Stimulated activated CD8-positive, alpha-beta memory T cell treated with anti-CD3 and anti-CD28 coated beads, Interleukin-2, amount 100 ng/mL, for 1 hour (primary cell): ENCODE measurements at places on chromosomes 5 and 9.
A peak's percentile ranks its signal among the peaks of the same experiment; 100 is the strongest.

DNA sequence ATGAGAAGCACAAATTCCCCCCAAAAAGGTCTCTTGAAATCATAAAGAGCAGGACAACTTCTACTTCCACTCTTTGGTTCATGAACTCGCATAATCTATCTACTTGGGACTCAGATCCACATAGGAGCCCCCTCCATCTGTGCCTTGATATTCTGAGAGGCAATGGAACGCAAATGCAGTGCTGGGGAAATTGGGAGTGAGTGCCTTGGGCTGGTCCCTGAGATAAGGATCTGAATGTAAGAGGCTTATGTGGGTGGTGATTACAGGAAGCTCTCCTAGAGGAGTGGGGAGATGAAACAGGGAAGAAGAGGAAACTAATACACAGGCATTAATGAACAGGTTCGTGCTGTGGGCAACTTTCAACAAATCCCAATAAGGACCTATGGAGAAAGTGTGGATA, 285.6 kb downstream of the RASEF start:
- no peak for DNase-seq

GRCh38 chr5:132207778-132208177, 19.9 kb downstream of the P4HA2 start:
- no peak for DNase-seq

DNA sequence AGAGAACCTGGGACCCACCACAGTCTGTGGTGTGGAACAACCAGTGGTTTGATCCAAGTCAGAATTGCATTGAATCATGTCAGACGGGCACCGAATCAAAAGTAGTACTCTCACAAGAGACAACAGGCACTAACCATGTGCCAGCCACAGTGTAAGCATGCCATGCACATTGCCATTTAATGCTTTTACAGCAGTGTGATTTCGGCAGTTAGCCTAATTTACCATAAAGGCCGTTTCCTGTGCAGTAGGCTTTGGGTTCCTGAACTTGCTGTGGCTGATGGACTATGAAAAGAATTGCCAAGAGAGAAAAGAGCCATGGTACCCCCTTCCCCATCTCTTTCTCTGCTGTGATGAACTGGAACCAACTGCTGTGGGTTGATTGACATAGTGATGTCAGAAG, 540.6 kb downstream of the EBF1 start:
- no peak for DNase-seq

- no peak for DNase-seq
These were observed 52.0 kb upstream of the TJP2 start for GRCh38 chr9:69122082-69122548.

- DNase-seq: no peak
These were observed 310.4 kb upstream of the TRPC7 start for GRCh38 chr5:136675769-136676168.

DNA sequence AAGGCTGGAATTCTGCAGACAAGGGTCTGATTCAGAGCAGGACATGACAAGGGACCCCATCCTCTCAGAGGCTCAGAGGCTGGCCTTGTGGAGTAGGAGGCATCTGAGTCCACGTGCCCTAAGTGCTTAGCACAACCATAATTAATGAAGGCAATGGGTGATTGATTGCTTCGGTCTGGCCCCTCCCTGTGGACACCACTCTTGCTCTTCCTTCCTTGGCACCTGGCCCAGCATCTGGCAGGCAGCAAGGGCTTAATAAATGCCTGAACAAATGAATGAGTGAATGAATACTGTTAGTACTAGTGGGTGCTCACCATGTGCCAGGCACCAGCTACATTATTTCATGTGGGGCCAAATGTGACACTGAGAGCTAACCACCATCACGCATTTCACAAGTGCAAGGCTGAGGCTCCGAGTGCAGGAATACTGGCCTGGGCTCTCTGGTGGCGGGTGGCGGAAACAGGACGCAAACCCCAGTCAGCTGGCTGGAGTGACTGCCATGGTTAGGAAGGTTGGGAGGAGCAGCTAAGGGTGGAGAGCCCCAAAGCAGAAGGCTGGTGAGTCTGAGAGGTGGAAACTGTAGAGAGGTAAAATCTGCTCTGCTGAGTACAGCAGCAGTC, 53.6 kb downstream of the ASS1 start:
- no peak for DNase-seq

GRCh38 chr9:89661956-89662717, 57.3 kb downstream of the GADD45G start:
- no peak for DNase-seq

GRCh38 chr5:142143878-142144277, 35.3 kb downstream of the NDFIP1 start:
- DNase-seq: no peak

- peak; percentile 46 for DNase-seq
These were observed 3.7 kb upstream of the STXBP1 start for GRCh38 chr9:127608104-127608966.

GRCh38 chr5:64854855-64855254, 86.1 kb downstream of the CWC27 start:
- DNase-seq: no peak

DNA sequence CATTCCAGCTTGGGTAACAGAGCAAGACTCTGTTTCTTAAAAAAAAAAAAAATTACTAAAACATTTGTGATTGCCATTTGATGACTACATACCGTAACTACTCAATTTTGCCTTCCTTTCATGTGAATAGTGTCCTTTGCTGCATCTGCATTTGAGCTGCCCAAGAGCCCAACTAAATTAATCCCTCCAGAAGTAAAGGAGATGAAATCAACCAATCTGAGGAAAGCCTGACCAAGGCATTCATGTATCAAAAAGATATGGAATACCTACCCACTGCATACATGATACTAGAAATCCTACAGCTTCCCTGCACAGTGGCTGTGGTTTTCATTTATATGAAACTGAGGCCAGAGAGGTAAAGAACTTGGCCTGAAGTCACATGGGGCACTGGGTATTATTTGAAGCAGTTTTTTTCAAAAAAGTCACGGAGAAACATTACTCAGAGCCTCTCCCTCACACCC, 177.5 kb downstream of the AOPEP start:
- DNase-seq: no peak

DNA sequence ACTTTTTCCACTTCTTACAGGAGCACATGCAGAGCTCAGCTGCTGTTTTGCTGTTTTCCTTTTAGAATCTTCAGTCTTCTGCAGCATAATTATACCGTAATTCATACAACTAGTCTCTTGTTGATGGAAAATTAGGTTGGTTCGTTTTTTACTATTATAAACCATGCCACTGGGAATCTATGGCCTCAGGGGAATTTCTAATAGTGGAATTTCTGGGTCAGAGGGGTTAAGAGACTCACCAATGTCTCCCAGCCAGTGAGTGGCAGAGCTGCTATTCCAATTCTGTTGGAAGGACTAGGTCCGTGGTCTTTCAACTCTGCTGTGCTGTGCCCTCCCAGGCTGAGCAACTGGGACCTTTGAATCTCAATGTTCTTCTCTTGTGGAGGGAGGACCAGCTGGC, 282.5 kb downstream of the ZSWIM6 start:
- DNase-seq: no peak

- DNase-seq: no peak
These were observed 31.0 kb downstream of the TNFAIP8 start for GRCh38 chr5:119386596-119387344.

DNA sequence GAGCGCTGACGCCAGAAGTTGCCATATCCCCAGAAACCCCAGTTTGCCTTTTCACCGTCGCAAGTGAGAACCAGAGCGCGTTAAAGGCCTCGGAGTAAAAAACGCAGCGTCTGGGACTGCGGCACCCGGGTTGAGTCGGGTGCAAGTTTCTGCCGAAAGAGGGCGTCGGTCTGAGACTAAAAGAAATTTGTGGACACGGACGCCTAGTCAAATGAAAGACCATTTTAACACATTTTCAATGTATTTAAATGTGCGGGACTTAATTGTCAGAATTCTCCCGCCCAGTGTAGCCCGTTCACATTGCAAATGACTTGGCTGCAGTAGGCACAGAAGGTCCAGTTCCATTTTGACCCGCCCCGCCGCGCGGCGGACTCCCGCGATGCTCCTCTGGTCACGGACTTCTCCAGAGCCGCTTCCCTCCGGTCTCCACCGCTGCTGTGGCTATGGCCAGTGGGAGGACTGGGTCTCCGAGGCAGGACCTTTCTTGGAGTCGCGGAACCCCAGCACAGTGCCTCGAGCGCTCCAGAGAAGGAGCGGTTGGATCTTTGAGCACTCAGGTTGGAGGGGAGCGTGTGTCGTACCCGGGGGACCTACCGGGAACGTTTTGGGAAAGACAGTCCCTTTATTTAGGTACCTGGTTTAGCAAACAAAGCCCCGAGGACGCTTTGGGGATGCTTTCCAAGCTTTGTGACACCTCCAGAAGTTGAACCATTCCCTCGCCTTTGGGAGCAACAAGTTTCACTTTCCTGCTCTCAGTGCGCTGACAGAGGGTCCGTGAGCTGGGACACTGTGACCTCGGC, 1.2 kb upstream of the NPR3 start:
- DNase-seq: no peak

DNA sequence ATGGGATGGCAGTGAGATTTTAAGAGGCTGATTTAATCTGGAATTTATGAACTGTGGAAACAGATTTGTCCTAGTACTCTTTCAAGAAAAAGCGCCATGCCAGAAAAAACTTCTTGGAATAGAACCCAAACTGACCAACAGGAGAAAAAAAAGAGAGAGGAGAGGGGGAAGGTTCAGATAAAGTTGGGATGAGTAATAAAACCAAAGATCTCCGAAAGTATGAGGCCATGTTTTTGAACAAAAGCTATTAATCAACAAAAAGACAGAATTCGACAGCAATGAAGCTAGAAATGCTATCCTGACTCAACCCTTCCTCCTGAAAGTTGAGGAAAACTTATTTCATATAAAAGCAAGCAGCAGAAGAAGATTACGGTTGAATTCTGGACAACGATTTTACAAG, 135.5 kb downstream of the CEMIP2 start:
- no peak for DNase-seq

DNA sequence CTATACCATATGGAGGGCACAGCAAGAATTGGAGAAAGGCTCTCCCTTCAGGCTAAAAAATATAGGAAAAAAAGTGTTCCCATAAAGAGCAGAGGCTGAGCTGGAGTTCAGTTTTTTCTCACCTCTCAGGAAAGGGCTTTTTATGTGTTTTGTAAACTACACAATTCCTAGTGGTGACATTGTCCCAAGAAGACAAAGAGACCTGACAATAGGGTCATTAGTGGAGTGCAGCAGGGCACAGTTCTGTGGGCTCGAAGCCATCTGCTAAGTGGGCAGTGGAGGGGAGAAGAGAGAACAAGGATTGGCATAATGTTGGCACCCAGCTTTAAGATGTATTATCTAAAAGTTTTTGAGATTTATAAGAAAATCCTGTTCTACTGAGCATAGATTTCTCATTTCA, 162.5 kb downstream of the HCN1 start:
- no peak for DNase-seq

DNA sequence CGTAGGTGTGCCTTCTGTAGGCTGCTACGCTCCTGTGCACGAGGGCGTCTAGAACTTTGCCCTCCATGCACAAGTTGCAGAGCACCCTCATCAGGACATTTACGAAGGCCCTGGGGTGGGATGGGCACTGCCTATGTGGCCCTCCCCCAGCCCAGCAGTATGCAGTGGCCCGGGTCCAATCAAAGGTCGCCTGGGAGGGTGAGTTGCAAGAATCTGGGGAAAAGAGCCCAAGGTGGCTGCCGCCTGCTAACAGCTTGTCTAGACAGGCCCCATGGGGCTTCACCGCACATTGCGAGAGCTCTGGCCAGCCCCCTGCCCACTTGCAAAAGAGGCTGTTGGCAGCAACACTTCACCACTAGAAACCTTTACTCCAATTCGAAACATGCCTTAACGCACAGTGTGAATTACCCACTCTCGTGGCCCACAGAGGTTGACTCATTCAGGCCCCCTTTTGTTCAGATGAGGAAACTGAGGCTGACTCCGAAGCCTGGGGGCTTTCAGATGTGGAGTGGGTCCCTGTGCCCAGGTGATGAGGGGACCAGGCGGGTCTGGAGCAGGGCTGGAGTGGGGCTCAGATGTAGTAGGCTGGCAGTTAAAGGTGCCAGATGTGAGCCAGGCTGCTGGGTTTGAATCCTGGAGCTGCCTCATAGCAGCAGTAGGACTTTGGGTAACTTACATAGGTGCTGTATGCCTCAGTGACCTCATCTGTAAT, 31.8 kb upstream of the IL17B start:
- DNase-seq: no peak

- DNase-seq: no peak
These were observed 425.1 kb downstream of the ARHGEF28 start for GRCh38 chr5:74051076-74051475.

- DNase-seq: no peak
These were observed 33.9 kb downstream of the EPB41L4B start for GRCh38 chr9:109286981-109287380.

DNA sequence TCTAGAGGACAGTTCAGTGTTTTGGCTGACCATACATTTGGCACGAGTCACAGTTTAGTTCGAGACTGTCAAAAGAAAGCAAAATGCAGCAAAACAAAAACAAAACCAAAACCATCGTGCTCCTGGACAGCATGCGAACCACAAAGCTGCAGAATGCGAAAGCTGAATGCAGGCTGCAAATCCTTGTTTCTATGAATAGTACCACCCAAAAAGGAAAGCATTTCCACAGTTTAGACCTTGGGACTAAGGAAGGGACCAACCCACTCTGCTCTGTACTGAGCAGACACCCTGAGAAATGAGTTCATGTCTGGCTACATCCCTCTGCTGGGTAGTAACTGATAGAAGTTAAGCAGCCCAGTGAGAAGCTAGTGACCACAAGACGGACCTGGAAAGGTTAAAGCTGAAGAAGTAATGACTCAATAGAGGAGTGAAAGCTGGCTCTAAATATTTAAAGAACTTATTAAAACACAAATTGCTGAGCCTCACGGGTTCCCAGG, 3.9 kb downstream of the GCNT4 start:
- DNase-seq: no peak

GRCh38 chr5:94218374-94218773, 400.0 kb downstream of the KIAA0825 start:
- no peak for DNase-seq

DNA sequence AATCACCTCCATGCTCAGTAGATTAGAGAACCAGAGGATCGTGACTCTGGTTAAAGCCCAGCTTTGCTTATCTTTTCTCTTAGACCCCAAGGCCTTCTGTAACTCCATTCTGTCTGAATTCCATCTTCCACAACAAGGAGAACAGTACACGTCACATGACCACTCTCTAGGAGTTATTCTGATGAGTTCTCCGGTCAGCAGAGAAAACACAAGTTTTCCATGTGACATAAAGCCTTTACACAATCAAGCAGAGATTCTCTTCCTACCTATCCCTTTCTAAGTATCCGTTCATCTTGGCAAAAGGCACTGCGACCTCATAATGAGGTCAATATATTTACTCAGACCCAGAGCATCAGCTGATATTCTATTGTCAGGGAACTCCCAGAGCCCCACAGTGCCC, 112.3 kb downstream of the TRPM6 start:
- no peak for DNase-seq

GRCh38 chr5:154375329-154376008, 70.3 kb upstream of the SAP30L start:
- DNase-seq: no peak

GRCh38 chr9:27471366-27471765, 52.7 kb upstream of the IFNK start:
- DNase-seq: no peak
